T-helper 17 cell (primary cell): ENCODE measurements at places on chromosomes 3 and 15. TPM values are rescaled to one million over a fixed set of nuclear protein-coding genes. Genes with fewer than 3 reads are reported as not detected.

Gene CDC25A
- total RNA-seq, result 0.22 TPM

GRCh38 chr3:43996379-43997301, 245.0 kb upstream of the TOPAZ1 start:
- DNase-seq, result no peak
- H3K4me3 ChIP-seq, result peak overlapping the region; percentile 88
- H3K36me3 ChIP-seq, result peaks cover 2% of the 10 kb centered on the region

DNA sequence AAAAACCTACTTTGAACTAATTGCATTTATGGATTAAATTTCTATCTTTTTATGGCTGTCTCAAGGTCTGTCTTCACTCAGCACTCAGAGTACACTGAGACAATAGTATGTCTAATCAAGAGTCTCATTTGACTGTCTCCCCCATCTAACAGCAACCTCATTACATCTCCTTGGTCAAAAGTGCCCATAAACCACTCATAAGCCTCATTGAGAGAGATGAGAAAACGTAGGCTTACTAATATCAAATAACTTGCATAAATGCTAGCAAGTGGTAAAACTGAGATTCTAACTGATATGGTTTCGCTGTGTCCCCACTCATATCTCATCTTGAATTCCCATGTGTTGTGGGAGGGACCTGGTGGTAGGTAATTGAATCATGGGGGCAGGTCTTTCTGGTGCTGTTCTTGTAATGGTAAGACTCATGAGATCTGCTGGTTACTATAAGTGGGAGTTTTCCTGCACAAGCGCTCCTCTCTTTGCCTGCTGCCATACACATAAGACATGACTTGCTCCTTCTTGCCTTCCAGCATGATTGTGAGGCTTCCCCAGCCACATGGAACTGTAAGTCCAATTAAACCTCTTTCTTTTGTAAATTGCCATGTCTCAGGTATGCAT, 113.9 kb downstream of the TFDP2 start:
- no peaks in the 10 kb centered on the region for H3K27me3 ChIP-seq
- H3K4me3 ChIP-seq, result no peak overlapping the region
- no peak overlapping the region for H3K27ac ChIP-seq
- no peaks in the 10 kb centered on the region for H3K36me3 ChIP-seq
- H3K4me1 ChIP-seq, result peaks cover 3% of the 10 kb centered on the region

GRCh38 chr3:94965867-94966475, 903.1 kb downstream of the NSUN3 start:
- no peaks in the 10 kb centered on the region for H3K4me1 ChIP-seq
- no peak overlapping the region for H3K27ac ChIP-seq
- H3K4me3 ChIP-seq, result no peak overlapping the region
- no peaks in the 10 kb centered on the region for H3K27me3 ChIP-seq
- no peaks in the 10 kb centered on the region for H3K36me3 ChIP-seq
